CD4-positive, alpha-beta T cell treated with Interleukin-4 for 4 hours (primary cell): ENCODE measurements at places on chromosomes 4 and X.

GRCh38 chrX:45762699-45763647 is 562.3 kb upstream of the DIPK2B start:
- DNase-seq: peak; percentile 52

DNA sequence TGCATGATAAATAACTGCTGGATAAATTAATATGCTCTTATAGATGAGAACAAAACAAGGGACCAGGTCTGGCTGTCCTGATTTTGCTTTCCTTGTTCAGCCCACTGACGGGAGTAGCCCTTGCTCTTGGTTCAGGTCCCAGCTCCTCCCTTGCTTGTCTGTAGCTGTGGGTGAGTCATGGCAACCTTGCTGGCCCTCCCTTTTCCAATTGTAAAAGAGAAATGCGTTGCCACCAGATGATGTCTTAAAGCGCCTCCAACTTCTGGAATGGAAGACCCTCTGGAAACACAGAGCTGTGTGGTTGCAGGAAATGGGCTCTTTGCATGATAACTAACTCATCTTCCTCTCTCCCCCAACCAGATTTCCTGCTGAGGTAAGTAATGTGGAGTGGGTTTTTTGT is 171.4 kb downstream of the AASDH start:
- no peak for DNase-seq

- no peak for DNase-seq
These were observed 18.4 kb downstream of the MAGEB17 start for GRCh38 chrX:16185725-16186136.

DNA sequence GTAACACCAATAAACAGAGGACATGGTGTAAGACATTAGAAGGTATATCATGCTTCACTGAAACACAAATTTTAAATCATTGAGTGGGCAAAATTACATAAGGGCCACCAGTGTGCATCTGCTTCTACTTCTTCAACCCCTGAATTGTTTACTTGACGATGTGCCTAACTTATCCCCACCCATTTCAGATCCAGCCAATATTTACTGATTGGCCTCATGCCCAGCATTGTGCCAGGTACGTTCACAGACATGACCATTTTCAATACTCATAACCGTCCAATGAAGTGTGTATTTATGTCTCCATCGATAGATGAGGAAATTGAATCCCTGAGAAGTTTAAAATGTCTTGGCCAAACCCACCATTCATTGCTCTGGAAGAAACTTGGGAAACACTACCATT is 208.3 kb upstream of the MID1 start:
- no peak for DNase-seq

- DNase-seq: no peak
These were observed 9.9 kb upstream of the CT47C1 start for GRCh38 chrX:119062750-119063374.

DNA sequence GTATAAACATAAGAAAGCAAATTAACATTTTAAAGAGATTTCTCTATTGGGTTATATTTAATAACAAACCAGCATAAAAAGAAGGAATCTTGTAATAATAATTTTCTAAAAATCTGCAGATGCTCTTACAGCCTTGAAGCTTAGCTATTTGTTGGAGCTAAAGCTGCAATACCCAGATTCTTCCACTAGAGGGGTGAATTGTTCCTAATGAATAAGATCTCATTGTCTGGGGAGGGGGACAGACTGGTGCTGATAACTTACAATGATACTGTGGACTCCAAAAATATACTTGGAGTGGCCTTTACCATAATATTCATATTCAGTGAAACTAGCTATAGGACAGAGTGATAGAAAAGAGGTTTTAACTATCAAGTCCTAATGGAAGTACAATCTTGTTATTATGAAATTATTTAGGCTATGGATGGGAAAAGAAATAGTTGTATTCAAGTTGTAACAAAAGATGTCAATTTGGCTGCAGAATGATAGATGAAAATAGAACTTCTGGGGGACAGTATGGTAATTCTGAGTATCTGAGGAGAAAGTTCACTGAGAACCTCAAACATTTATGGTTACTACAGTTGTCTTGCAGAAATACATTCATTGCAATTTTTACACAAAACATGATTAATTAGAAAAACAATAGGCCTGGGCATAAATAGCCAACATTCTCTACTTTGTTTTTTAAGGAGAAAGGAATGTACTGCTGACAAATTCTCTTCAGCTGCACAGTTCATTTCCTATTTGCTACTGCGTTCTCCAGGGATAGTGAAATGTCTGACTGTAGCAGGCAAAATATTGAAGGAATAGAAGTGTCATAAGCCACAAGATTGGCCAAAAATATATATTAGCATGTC is 443.3 kb downstream of the GBA3 start:
- DNase-seq: peak; percentile 8
